Activated CD4-positive, alpha-beta T cell treated with anti-CD3 and anti-CD28 coated beads, Interleukin-2, amount 50 U/mL, for 1 hour (primary cell): ENCODE measurements at places on chromosomes 1 and 21.

DNA sequence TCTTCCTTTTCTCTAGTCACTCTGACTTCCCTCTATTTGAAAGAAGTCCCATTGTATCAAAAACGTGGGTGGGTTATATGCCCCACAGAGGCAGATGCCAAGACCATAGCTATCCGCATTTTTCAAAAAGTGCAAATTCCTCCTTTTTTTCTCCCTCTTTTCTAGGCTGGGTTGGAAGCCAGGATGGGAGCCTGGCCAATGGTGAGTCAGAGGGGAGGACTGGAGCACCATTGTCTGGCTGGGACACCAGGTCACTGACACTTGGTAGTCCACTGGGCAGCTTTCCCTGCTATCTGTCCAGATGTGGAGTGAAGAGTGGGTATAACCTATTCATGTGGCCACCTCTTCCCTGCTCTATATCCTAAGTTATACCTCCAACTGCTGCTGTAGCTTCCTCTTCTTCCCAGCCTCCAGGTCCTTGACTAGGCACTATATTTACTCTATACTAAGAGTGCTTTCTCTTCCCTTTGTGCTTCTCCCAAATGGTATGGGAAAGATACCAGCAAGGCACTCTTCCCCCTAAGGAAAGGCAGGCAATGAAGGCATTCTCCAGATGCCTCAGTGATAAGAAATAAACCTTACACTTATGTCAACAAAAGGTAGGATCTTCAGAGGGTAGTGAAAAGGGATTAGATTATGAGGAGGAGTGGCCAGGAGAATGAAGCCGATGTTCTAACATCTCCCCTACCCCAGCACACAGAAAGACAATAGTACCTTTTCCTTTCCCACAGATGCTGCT is 12.9 kb downstream of the PI4KB start:
- no peak for DNase-seq

DNA sequence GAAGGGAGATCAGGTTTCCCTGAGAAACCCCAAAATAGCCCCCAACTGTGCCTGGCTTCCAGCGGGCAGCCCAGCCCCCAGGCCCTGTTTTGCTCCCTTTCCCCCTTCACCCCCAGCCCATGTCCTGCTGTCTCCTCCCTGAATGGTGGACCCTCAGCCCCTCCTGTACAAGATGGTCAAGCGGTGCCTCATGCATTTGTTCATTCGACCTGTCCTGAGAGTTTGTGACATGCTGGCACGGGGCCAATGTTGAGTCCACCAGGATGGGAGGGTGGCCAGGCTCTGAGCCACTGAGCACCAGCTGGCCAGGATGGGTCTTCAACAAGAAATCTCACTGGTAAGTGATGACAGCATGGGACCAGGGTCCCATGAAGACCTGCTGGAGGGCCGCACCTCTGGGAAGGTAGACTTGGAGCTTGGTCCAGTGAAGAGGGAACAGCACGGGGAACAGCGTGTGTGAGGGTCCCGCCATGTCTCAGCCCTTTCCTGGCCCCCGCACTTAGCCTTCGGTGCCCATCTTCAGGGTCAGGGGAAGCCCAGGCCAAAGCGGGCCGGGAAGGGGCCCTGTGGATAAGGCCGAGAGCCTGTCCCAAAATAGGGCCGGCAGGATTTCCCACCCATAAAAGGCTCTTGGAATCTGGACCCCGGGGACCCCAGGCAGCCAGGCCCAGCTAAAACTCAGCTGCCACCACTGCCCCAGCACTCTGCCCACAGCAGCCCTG is at the start of gene CALML6:
Gene CALML6 (plus strand): TSS at position 290 of the 722 bp plus-strand sequence. CDS start 21 bp downstream, at position 311.
- no peak for DNase-seq

- DNase-seq: peak; percentile 29
Observed at GRCh38 chr1:26126321-26127084, 14.9 kb downstream of the PDIK1L start.

GRCh38 chr1:151820940-151821339 is 10.7 kb downstream of the RORC start:
- no peak for DNase-seq

GRCh38 chr1:57512386-57512785 is 88.5 kb upstream of the DAB1 start:
- no peak for DNase-seq

- no peak for DNase-seq
Observed at GRCh38 chr1:86169625-86170024, 13.1 kb upstream of the COL24A1 start.

GRCh38 chr1:231576804-231577718 is 48.6 kb downstream of the TSNAX start:
- DNase-seq: no peak

DNA sequence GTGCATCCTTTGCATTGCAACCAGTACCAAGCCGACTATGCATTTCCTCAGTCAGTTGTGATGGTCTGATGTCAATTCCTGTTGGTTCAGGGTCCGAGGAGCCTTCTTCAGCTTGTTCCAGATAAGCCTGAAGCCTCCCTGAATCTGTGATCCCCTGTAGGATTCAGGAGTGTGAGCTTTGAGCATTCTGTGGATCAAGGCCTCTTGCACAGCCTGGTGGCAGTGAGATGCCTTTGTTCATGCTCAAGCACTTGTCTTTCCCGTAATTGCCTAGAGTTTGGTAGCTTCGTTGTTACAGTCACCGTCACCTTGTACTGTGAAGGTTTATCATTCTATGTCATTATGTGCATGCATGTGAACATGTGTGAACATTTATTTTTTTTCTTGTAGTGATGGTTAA is 103.5 kb downstream of the PBX1 start:
- no peak for DNase-seq

- DNase-seq: no peak
Observed at GRCh38 chr1:236342403-236343245, 51.5 kb upstream of the EDARADD start.

DNA sequence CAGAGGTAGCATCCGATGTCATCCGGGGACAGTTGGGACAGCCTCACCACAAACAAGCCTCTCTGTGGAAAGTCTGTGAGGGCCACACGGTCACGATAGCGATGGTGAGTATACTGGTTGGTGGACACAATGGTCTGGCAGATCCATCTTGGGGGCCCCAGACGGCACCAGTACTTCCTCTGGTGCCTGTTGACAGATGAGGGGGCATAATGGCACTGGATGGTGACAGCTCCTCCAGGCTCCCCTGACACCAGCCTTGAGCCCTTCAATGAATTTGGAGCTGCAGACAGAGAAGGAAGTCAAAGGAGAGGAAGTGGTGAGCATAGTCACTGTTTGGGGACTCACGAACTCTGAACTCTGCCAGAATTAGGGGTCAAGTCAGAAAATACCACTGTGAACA is 8.0 kb downstream of the FCAMR start:
- no peak for DNase-seq

GRCh38 chr1:27521336-27521831 is 31.4 kb upstream of the WASF2 start:
- peak; percentile 53 for DNase-seq

- no peak for DNase-seq
Observed at GRCh38 chr1:33792651-33793050, 71.2 kb upstream of the HMGB4 start.

- DNase-seq: no peak
Observed at GRCh38 chr21:46662367-46662654, 26.8 kb downstream of the PRMT2 start.

GRCh38 chr21:16913010-16913409 is 599.8 kb upstream of the CXADR start:
- DNase-seq: no peak

- no peak for DNase-seq
Observed at GRCh38 chr1:30310966-30311742, 412.2 kb downstream of the MATN1 start.

- no peak for DNase-seq
Observed at GRCh38 chr1:110541906-110542395, 23.0 kb upstream of the KCNA10 start.

GRCh38 chr21:37060296-37060695 is 12.6 kb downstream of the PIGP start:
- DNase-seq: no peak

GRCh38 chr1:154546264-154547063 is 12.0 kb downstream of the UBE2Q1 start:
- DNase-seq: peak; percentile 43

DNA sequence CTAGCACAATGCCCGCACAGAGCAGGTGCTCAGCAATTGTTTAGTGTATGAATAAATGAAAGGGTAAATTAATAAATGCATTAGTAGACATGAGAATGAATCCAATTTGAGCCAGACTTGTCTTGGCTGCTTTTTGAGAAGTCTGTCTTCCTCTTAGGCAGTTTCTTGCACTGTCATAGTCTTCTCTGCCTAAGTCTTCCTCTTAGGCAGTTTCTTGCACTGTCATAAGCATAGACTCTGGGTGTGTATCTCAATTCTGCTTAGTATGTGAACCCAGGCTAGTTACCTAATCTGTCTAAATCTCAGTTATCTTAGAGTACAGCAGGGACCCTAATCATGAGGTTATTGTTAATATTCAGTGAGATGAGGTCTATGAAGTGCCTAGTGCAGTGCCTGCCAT is 27.2 kb downstream of the NHLH2 start:
- DNase-seq: no peak

- no peak for DNase-seq
Observed at GRCh38 chr1:46171871-46172270, 3.0 kb upstream of the TSPAN1 start.

GRCh38 chr1:14552246-14552965 is 46.1 kb upstream of the KAZN start:
- DNase-seq: no peak

- no peak for DNase-seq
Observed at GRCh38 chr1:4175566-4176405, 275.7 kb upstream of the C1orf174 start.

DNA sequence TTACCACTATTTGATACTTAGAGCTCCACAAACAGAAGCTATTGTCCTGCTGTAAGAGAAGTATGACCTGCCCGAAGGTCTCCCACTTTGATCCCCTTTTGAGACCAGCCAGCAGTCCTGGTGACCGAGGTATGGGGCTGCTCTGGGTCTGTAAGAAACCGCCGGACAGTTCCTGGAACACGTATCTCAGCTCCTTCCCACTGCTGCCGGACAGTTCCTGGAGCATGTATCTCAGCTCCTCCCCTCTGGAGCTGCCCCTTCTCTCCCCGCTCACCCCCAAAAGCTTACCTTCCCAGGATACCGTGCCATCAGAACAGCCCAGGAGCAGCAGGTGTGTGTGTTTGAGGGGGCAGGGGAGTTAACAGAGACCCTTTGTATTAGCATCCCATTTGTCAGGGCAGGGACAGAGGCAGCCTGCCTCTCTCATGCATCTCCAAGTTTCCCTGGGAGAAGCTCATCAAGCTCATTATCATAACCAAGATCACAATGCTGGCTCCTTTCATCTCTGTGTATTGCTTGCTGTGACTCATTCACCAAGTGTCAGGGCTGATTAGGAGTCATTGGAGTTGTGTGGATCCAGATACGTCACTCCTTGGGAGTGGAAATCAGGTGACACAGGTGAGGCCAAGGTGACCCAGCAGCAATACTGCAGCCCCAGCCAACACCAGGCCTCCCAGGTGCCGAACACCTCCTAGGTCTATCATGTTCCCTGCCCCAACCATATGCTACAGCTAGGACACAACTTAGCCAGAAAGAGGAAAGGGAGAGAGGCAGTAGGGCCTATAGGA is 25.3 kb downstream of the OPTC start:
- no peak for DNase-seq

- DNase-seq: no peak
Observed at GRCh38 chr1:116474921-116475849, 95.6 kb downstream of the CD58 start.

DNA sequence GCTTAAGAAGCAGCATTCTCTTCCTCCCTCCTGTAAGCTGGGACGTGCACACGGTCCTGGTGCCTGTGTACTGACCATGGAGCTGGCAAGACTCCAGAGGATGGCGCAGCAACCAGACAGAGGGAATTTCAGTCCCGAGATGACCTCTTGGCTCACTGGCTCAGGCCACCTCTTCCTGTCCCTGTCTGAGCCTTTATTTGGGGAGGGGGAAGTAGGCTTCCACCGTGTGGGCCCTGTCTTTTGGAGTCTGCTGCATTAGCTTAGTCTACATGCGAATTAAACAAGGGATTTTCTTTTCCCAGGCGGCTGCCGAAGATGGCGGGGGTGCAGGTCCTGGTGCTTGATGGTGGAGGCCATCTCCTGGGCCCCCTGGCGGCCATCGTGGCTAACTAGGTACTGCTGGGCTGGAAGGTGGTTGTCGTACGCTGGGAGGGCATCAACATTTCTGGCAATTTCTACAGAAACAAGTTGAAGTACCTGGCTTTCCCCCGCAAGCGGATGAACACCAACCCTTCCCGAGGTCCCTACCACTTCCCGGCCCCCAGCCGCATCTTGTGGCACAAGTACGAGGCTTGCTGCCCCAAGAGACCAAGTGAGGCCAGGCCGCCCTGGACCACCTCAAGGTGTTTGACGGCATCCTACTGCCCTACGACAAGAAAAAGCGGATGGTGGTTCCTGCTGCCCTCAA is 10.2 kb downstream of the IL24 start:
- no peak for DNase-seq

GRCh38 chr1:45393718-45394302 is 53.6 kb upstream of the MUTYH start:
- no peak for DNase-seq

- no peak for DNase-seq
Observed at GRCh38 chr1:188355082-188355481, 1526.3 kb downstream of the PLA2G4A start.
